ENCODE measurements at places on chromosomes 3 and 15.

GRCh38 chr15:58401991-58402649 is 29.7 kb upstream of the LIPC start:
- DNase-seq = peak; percentile 52

DNA sequence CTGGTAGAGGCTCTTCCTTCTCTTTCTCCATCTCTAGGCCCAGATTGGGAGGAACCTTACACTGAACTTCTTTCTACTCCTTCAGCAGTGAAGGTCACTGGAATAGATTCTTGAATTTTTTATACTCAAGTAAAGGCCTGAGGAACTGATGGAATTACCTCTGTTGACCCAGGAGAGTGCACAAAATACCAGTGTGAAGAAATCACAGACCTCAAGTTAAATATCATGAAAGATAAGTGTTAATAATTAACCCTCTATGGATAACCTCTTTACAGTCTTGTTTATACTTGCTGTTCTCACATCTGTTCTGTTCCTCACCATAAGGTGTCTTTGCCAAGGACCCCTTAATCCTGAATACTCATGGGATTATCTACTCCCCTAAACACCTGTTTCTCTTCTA is 244.4 kb upstream of the STAC start:
- no peak for DNase-seq

- DNase-seq = peak; percentile 11
Observed at GRCh38 chr3:95899911-95900310, 914.5 kb upstream of the EPHA6 start.

- no peak for DNase-seq
Observed at GRCh38 chr3:59247402-59247841, 197.6 kb upstream of the CFAP20DC start.

- DNase-seq = peak; percentile 91
Observed at GRCh38 chr3:191412759-191413158, 48.2 kb upstream of the PYDC2 start.

DNA sequence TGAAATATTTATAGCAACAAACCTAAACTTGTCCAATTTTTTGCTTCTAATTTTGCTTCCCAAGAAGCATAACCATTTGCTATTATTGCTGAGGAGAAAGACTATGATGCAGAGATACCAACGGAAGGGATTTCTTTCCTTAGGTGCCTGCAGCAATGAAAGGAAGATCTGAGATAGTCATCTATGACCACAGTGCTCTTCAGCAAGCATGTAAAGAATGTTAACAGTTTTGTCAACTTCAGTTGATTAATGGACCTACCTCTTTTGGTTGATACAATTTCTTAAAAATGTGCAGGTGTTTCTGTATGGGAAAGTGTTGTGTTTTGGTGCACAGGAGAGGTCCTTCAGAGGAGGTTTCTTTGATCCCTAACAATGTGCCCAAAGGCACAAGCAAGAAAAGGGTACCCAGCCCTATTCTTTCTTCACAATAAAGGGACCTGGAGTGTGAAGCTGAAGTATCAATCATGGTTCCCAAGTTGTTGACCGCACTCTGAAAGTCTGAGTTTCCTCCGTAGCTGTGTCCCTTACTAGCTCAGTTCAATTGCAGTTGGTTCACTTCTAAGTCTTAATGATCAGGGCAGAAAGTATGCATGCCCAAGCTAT is 307.7 kb upstream of the KCNH8 start:
- DNase-seq = no peak

GRCh38 chr3:123099331-123100192 is 32.7 kb downstream of the PDIA5 start:
- DNase-seq = no peak

GRCh38 chr3:82475306-82475705 is 713.9 kb upstream of the GBE1 start:
- no peak for DNase-seq

- no peak for DNase-seq
Observed at GRCh38 chr3:99373846-99374210, 264.6 kb upstream of the COL8A1 start.

GRCh38 chr15:43239732-43240491 is 19.1 kb upstream of the EPB42 start:
- DNase-seq = no peak

DNA sequence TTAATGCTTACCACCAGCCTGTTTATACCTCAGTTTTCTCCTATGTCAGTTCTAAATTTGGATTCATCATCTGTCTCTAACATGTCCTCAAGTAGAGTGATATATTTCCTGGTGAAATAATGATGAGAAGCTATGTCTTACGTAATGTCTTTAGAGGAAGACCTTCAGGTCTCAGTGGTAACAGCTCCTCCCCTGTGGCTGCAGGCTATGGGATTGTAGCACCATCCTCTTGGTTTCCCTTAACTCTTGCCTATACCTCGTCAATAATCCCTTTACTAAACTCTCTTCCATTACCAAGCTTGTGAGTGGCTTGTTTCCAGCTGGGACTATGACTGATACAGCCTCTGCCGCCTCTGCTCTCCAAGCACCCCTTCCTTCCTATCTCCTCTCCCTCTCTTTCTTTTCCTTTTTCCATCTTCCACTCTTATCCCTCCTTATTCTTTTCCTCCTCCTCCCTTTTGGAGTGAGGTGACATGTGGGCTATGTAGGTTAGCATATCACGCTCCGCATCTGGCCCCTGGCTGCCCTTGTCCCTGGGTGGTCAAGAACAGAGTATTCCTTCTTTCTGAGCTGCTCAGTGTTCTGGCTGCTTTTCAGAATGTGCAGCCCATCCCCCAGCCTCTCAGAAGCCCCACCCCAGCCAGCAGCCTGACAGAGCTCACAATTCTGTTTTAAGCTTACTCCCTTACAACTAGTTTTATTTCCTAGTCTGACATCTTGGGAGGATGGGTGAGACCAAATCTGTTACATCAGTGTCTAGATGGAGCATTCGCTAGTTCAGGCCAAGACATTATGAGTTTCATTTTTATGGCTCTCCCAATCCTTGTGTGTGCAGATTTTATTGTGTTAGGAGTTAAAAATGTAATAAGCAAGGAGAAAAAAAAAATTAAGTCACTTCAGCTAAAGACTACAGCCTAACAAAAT is 75.0 kb upstream of the RNU6-1 start:
- peak; percentile 47 for DNase-seq

DNA sequence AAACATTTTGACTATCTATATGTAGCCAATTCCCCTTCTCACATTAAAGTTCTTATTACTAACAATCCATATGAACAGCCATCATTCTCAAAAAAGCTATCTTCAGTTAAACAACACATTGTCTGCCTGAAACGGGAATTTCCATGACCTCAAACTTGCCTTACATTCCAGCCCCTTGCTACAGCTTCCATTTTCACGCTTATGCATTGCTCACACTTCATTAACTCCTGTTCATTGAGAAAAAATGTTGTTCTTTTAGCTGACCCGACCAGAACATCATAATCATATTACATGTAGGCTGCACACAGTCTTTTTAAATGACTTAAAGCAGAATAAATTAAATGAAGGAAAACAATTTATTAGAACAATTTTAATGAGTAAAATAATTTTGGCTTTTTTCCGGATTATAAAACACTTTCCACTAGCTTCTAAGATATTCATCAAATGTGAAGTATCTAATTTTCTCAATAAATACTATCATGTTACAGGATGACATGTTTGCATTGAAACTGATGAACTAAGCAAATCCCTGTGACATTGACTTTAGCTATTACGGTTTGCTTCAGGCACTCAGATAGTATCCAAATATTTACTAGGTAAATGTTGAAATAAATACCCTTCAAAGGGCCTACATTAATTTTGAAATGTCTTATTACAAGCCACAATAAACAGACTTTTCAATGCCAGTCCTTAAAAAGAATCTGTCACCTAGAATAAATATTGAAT is 49.9 kb downstream of the P3H2 start:
- no peak for DNase-seq

GRCh38 chr3:56003129-56003528 is 465.1 kb downstream of the ERC2 start:
- DNase-seq = no peak

GRCh38 chr15:76253691-76254473 is 57.4 kb downstream of the ETFA start:
- no peak for DNase-seq

- no peak for DNase-seq
Observed at GRCh38 chr3:31331278-31331677, 201.4 kb upstream of the STT3B start.

GRCh38 chr3:33132019-33132360 is 18.2 kb downstream of the CRTAP start:
- DNase-seq = no peak

Measured in fibroblast of pulmonary artery (primary cell).